ENCODE measurements at places on chromosomes 4 and X. TPM values are rescaled to one million over a fixed set of nuclear protein-coding genes. Genes with fewer than 3 reads are reported as not detected.

Gene EGFL6
- 0.23 TPM for total RNA-seq

Gene TENM3
- total RNA-seq = 33.9 TPM

Gene ZNF141
- total RNA-seq = 7.6 TPM

Gene TCEAL3
- total RNA-seq = 16.4 TPM
